ENCODE measurements at places on chromosomes 2 and 18.

DNA sequence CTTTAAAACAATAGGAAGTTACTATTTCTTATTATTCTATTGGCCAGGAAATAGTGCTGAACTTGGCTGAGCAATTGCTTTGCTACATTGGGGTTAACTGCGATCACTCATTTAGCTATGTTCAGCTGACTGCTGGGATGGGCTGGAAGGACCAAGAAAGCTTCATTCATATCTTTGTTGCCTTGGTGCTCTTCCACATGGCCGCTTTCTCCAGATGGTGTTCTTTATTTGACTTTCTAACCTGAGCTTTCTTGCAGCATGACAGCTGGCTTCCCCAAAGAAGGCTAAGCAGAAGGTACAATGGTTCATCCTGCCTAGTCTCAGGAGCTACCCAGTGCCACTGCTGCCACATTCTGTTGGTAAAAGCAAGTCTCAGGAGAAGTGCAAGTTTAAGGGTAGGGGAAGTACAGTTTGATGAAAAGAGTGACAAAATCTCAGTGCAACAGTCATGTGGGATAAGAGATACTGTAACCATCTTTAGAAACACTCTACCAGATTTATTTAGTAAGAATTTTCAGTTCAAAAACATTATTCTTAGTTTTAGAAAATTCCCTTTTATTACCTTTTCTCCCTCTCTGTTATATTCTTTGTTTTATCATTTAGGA lies 180.6 kb upstream of the RBMS1 start:
- DNase-seq, result no peak

DNA sequence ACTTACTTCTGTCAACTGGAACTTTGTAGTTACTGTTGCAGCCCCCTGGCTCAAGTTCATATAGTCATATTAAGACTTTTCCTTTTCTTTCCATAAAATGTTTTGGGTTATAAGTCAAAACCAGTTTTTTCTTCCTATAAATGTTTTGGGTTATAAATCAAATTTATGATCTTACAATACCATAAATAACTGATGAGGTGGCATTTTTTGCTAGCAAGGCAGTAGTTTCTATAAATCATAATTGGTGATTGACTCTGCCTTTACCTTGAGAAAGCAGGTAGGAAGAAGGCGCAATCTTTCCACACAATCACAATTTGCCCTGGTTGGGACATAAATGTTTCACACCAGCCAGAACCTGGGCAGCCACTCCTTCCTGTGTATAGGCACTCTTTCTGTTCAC lies 5.1 kb upstream of the DYTN start:
- no peak for DNase-seq

DNA sequence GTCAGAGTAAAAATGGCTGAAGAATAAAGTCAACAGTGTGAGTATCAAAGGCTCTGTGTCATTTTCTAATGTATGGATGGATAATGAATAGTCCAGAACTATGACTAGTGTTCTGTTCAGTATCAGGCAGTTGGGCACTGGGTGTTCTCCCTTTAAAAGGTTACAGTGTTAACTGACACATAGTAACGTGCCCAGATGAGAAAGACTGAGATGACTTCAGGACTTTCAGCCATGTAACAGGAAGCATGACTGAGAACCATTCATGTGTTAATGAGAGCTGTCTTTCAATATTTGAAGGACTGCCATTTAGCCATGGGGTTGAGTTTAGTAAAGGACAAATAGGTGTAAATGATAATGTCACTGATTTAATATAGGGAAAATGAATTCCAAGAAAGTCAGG lies 187.1 kb downstream of the GULP1 start:
- no peak for DNase-seq

DNA sequence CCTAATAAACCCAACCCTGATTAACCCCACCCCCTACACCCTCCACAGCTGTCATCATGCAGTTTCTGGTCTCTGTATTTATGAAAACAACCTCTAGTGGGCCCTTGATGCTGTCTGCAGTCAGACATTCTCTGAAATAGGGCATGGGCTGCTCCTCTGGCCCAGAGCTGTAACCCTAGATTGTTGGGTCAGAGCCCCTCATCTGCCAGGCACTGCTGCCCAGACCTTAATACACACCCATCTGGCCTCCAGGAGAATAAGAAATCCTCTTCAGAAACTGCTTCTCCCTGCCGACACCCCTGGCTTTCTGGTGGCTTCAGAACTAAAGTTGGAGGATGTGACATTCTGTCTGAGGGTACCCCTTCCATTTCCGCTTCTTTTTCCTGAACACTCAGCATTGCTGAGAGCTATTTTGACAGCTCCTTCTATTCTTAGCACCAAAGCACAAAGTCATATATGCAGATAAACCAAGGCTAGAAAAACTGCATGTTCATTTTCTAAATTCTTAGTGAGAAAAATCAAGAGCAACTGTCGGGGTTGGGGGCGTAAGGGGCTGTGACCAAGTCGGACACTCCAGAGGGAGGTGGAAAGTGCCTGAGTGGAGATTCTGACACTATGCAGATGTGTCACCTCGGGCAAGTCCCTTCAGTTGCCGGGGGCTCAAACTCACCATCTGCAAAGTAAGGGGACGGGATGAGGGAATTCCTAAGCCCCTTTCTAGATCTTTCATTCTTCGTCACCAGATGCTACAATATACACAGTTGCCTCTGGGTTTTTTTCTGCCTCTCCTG lies 28.7 kb downstream of the SRSF7 start:
- no peak for DNase-seq

DNA sequence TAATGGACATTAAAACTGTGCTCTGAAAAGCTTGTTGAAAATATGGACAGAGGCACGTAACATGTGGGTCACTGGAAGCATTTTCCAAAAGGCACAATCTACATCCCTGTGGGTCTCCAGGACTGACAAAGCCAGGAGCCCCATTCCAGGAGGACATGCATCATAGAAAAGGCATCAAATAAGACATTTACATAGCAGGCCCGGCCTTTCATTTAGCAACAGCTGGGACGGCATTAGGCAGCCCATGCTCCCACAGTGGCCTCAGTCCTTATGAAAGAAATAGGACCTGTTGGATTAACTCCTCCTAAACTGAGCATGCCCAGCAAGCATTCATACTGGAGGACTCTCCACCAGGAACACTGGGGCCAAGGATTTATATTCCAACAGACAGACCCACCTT lies 72.2 kb downstream of the TWIST2 start:
- DNase-seq, result no peak

- no peak for DNase-seq
These were observed 25.2 kb downstream of the FBXO36 start for GRCh38 chr2:229947544-229947943.
